ENCODE measurements at places on chromosomes 6 and 20. TPM values are rescaled to one million over a fixed set of nuclear protein-coding genes. Genes with fewer than 3 reads are reported as not detected.

Gene LIN28B
- total RNA-seq, result 0.15 TPM

Gene CAP2
- not detected for total RNA-seq

Gene KCNQ2
- not detected for total RNA-seq

Gene CEP250
- 27.7 TPM for total RNA-seq

Gene SPDEF
- 0.14 TPM for total RNA-seq

Gene ANGPT4
- total RNA-seq, result not detected

Gene IRAK1BP1
- total RNA-seq, result 1.7 TPM

Gene FOXQ1
- total RNA-seq, result not detected

Gene UNC5CL
- total RNA-seq, result 1.4 TPM

Gene MICB
- total RNA-seq, result 12.5 TPM

Gene DHX35
- total RNA-seq, result 15.8 TPM

Gene PCSK2
- total RNA-seq, result not detected

Gene DLK2
- total RNA-seq, result 5.0 TPM

Gene OLIG3
- total RNA-seq, result not detected

Gene SPATA25
- 0.73 TPM for total RNA-seq

Gene TAAR9
- not detected for total RNA-seq

Gene EPB41L1
- total RNA-seq, result 0.50 TPM

Gene SYCP2
- 2.5 TPM for total RNA-seq

Gene RIN2
- total RNA-seq, result not detected

Gene VGLL2
- total RNA-seq, result not detected

Gene LRP11
- total RNA-seq, result 3.4 TPM

Gene MTG2
- 57.6 TPM for total RNA-seq

Gene OR2B6
- total RNA-seq, result not detected

Gene SLC22A1
- total RNA-seq, result 4.3 TPM

Gene MAP1LC3A
- total RNA-seq, result 1.3 TPM

Gene SEL1L2
- not detected for total RNA-seq

Gene TMEM217
- total RNA-seq, result 2.8 TPM

Gene IL17F
- total RNA-seq, result 52.4 TPM

Gene PPP1R16B
- total RNA-seq, result 163 TPM

Gene ABRACL
- 176 TPM for total RNA-seq

Gene DEFB115
- total RNA-seq, result not detected

Gene UBD
- total RNA-seq, result 1.6 TPM

Gene CCDC28A
- 8.4 TPM for total RNA-seq

Gene TREML1
- total RNA-seq, result not detected

Gene LY6G6D
- not detected for total RNA-seq

Gene CST4
- total RNA-seq, result not detected

Gene JPH2
- total RNA-seq, result not detected

Gene LKAAEAR1
- total RNA-seq, result 0.38 TPM

Gene MATN4
- 0.13 TPM for total RNA-seq

Gene CEP85L
- 23.1 TPM for total RNA-seq

Gene EBF4
- 0.33 TPM for total RNA-seq

Gene FILIP1
- 0.05 TPM for total RNA-seq

Gene CD40
- 10.6 TPM for total RNA-seq

Gene VWA7
- 1.4 TPM for total RNA-seq

All from activated T-cell treated with anti-CD3 and anti-CD28 coated beads, Interleukin-2, amount 50 U/mL, for 4 hours (primary cell).